ENCODE measurements at places on chromosomes 3 and 15.

- DNase-seq: no peak
Observed at GRCh38 chr3:120281261-120281660, 3.8 kb downstream of the GPR156 start.

DNA sequence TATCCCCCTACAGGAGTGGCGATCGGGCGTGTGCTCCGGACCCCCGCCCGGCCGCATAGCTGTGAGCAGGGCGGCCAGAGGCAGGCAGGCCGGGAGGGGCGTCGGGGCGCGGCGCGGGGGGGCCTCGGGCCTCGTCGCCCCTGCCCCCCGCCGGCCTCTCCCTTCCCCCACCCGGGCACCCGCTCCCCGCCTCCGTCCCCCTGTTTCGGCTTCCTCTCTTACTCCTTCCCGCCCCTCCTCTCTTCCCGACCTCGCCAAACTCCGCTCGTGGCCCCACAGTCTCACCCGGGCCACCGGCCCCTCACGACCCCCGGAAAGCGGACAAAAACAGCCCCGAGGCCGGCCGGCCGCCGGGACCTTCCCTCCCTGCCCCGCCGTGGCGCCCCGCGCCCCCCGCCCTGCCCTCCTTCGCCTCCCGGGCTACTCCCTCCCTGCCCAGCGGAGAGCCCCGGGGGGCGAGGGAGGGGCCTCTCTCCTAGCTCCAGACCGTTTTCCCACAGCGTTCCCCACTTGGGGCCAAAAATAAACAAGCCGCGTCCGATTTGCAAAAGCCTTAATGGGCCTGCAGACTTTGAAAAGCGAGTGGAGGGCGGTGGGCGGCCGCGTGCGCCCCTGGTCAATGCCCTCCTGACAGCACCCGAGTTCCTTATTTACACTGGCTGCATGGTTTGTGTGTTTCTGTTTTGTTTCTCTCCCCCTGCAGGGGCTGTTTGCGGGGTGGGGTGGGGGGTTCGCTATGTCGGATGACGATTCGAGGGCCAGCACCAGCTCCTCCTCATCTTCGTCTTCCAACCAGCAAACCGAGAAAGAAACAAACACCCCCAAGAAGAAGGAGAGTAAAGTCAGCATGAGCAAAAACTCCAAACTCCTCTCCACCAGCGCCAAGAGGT, 1.0 kb downstream of the UBE2E1 start:
- no peak for DNase-seq

DNA sequence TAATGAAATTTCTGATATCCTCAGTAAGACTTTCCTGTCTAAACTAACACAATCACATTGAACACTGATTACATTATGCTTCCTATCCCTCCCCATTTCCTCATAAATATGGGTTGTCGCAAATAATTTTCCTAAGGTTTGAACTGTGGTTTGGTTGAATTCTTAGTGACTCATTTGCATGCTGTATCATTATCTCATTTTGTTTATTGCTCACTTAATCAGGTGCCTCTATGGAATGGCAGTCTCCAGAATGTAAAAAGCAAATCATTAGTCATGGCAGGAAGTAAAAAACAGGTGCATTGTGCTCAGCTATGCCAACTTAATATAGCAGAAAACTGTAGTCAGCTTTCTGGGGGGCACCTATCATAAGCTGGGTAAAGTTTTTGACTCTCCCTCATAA, 216.0 kb upstream of the ZBTB20 start:
- DNase-seq: no peak

DNA sequence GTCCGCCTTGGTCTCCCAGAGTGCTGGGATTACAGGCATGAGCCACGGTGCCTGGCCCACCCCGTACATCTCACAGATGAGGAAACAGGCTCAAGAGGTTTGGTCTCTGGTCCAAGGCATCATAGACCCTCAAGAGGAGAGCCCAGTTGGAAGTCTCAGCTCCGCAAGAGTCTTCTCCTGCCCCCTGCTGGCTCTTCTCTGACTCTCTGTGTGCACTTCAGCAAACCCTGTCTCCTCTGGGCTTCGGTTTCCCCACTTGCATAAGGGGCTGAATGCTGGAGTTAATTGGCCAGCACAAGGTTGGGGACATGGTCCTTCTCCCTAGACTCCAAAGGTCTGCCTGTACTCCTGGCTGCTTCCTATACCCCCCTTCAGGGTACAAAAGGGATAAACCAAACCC, 3.9 kb downstream of the MST1R start:
- DNase-seq: no peak

GRCh38 chr15:32898414-32898813, 180.6 kb downstream of the GREM1 start:
- DNase-seq: no peak

GRCh38 chr3:37810848-37811247, 50.8 kb upstream of the CTDSPL start:
- no peak for DNase-seq

DNA sequence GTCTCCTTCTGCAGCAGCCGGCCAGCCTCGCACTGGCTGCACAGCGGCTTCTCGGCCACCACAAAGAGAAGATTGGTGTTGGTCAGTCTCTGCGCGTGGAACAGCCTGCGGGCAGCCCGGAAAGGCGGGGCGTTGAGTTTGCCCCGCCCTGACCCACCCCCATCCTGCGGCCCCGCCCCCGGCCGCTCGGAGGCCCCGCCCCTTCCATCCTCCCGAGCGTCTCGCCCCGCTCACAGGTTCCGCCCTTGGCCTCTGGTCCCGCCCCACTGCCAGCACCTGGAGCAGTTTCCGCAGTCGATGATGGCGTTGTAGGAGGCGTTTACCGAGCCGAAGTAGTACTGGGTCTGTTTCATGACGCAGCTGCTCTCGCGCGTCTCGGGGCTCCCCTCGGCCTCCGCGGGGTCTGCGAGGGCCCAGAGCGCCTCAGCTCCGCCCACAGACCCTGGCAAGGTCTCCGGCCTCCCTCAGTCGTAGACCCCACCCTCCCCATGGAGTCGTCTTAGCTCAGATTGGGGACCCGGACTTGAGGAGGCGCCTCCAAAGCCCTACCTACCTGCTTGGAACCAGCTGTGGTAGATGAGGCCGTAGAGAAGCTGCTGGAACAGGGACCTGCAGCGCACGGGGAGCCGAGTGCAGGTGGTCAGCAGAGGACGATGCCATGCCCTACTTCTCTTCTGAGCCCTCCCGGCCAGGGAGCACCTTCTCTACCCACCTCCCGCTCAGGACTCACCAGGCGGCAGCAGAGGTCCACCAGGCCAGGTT, 5.9 kb upstream of the TMEM115 start:
- DNase-seq: peak; percentile 97
